ENCODE measurements at places on chromosomes 2 and 18. TPM values are rescaled to one million over a fixed set of nuclear protein-coding genes. Genes with fewer than 3 reads are reported as not detected.

Gene FAM228A
- 0.11 TPM for polyA plus RNA-seq

Gene GRHL1
- 1.0 TPM for polyA plus RNA-seq

Gene LHCGR
- polyA plus RNA-seq = 0.13 TPM

Gene YES1
- polyA plus RNA-seq = 56.6 TPM

Gene RND3
- 52.1 TPM for polyA plus RNA-seq

Gene CHRND
- polyA plus RNA-seq = 124 TPM

Gene GRB14
- polyA plus RNA-seq = 1.4 TPM

Gene OR6B2
- not detected for polyA plus RNA-seq

Gene NOSTRIN
- 16.5 TPM for polyA plus RNA-seq

Gene UGT1A3
- not detected for polyA plus RNA-seq

Gene HDLBP
- polyA plus RNA-seq = 352 TPM

Gene LOXHD1
- polyA plus RNA-seq = 2.8 TPM

Gene ABCB11
- polyA plus RNA-seq = not detected

Gene ADD2
- polyA plus RNA-seq = 2.4 TPM

Gene CIB4
- polyA plus RNA-seq = not detected

Gene KCNK3
- polyA plus RNA-seq = 1.5 TPM

Gene CWC22
- 23.0 TPM for polyA plus RNA-seq

Gene POMC
- 4.0 TPM for polyA plus RNA-seq

Gene PCGF1
- polyA plus RNA-seq = 12.5 TPM

Gene MAP3K20
- polyA plus RNA-seq = 67.2 TPM

Gene FBLN7
- 11.6 TPM for polyA plus RNA-seq

Gene GPBAR1
- 2.1 TPM for polyA plus RNA-seq

Gene VPS54
- 28.0 TPM for polyA plus RNA-seq
